ENCODE measurements at places on chromosomes 5 and 9.
A peak's percentile ranks its signal among the peaks of the same experiment; 100 is the strongest.

GRCh38 chr5:68285075-68285840 lies 69.7 kb downstream of the PIK3R1 start:
- no peak for DNase-seq

DNA sequence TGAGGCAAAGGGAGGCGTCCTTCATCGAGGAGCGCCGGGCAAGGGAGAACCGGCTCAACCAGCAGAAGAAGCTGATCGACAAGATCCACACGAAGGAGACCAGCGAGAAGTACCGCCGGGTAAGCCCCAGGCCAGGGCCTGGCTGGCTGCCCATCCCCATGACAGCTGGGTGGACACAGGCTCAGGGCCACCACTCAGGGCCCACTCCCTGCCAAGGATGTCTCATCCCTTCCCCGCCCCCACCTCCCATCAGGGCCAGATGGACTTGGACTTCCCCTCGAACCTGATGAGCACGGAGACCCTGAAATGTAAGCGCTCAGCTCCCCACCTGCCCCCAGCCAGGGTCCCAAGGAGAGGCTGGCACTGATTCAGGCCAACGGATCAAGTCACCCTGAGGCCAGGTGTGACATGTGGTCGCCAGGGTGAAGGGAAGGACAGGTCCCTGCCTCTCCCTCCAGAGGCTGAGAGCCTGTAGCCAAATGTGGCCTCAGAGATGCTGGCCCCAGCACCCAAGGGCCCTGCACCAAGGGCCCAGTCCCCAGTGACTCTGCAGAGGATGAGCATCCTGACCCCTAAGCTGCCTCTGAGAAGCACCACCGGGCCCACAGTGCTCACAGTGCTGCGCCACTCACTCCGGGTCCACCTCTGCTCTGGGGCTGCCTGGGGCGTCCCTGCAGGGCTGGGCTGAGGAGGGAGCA lies 3.1 kb upstream of the RABL6 start:
- no peak for DNase-seq

DNA sequence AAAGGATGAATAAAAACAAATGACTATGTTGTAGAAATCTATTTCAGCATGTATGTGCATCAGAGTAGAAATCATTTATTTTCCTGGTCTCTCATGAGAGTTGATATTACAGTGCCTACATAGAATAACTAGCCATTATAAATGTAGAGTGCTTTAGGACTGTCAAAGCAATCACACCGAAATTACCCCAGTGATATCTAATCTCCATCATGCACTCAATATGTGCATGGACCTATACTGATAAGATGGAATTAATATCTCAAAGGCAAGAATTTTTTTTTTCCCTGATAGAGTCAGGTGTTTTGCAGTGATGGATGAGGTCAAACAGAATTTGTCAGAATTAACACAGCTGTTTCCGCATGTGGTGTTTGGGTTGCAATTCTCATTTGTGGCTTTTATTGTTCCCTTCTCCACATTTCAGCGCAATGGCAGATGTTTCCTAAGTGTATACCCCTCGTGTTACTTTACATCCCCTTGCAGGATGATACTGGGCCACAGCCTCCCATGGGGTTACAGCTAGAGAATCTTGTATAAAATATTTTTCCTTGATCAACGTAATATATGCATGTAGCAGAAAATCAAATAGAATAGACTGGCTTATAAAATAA lies 298.8 kb downstream of the RASEF start:
- no peak for DNase-seq

DNA sequence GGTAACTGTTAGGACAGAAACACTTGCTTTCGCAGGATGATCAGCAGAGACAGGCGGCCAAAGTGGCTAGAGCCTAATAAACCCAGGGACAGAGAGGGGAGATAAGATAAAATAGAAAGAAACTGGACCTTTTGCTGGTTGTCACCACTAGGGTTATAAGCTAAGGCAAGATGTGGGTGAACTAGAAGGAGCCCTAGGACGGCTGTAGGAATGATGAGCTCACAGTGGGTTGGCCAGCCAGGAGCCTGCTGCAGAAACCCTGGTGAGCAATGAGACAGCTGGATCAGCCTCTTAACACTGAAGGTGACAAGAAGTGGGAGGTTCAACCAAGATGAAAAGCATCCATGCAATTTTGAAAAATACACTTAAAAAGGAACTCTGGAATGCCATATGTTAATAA lies 13.5 kb downstream of the CTNND2 start:
- DNase-seq: no peak

DNA sequence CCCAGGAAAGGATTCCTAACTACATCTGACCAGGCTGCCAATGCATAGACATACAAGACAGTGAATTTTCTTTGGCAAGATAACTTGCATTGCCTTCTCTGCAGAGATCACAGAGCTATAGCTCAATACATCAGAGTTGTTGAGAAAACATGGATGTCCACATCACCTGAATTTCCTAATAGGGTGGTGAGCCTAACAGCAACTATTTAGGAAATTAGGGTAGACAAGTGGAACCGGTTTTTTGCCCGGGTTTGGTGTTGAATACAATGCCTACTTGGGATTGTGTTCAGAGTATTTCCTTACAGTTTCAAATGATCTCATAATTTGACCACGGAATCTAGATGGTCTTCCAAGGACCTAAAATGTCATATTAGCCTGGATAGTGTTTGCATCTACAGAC lies 262.7 kb downstream of the KIF4B start:
- no peak for DNase-seq

DNA sequence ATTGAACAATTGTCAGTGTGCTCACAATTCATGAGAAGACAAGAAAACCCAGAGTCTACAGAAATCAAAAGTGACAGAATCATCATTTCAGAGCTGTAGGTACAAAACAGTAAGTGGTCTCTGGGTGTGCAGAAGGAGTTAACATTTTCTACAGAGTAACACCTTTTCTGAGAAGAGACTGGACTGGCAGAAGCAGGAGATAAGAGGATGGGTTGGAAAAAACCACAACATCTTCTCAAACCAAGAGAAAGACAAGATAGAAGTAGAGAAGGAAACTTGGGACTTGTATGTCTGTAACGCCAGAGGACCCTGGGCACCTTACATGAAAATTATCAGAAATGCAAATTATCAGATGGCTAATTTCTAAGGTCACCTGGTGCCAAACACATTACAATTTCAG lies 82.6 kb downstream of the ARL15 start:
- DNase-seq: no peak

- no peak for DNase-seq
These were observed 347.9 kb downstream of the CDH9 start for GRCh38 chr5:26690511-26690910.

- DNase-seq: no peak
These were observed 20.3 kb downstream of the GEMIN5 start for GRCh38 chr5:154917757-154918156.

DNA sequence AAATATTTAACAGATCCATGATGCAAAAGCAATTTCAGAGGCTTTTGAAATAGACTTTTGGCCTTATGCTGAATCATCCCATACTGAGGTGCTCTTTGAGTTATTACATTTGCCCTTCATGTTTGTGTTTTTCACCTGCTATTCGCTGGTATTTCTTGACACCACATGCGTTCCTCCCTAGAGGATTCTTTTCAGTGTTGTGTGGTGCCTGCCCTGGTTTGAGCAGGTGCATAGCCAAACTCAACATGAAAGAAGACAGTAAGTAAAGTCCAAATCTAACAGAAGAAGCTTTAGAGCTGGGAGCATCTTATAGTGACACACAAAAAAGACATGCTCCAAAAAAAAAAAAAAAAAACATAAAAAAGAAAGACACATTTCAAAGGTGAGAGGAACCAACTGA lies 796.3 kb downstream of the SEMA5A start:
- DNase-seq: peak; percentile 28

DNA sequence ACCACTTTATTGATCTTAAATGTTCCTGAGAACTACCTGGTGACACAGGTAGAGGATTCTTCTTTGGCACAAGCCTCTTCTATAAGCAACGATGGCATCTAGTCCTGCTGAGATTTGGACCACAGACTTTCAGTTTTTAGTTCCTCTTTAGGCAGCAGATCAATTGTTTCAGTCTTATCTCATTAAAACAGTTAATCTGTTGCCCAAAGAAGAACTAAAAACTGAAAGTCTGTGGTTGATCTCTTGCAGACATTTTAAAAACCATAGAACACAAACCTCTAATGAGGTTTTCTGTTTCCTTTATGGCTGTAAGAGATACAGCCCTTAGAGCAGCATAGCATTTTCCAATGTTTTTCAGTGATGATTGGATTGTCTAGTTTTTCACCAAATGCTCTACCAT lies 480.9 kb downstream of the MTRR start:
- DNase-seq: no peak

DNA sequence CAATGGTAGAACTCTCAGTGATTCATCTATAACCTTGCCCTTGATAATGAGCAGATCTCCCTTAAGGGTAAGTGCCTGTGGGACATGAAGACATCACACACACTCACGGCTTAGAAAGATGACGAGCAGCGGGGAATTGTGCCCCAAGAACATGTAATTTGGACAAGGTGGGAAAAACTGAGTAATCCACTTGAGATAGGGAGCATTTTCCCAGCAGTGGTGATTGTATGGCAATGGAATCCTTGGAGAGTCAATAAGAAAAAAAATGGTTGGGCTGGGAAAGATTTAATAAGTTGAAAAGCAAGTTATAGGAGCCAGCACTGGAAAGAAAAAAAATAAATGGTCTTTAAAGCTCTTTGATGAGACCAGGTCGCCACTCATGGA lies 193.1 kb downstream of the GLIS3 start:
- no peak for DNase-seq

DNA sequence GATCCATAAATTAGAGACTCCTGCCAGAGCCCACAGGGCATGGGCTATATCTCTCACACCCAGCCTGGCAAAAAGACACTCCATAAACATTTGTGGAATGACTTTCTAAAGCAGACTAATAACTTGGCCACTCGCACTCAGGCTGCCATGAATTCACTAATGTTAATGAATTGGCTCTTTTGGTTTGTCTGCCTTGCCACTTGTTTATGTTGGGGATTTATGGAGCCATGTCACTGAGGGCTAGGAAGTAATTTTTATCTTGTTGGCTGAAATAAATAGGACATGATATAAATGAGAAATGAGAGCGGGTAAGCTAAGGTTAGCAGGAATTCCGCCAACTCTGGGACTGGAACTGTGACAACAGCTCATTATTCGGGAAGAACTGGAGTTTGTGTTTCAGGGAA lies 55.2 kb downstream of the DROSHA start:
- DNase-seq: no peak

DNA sequence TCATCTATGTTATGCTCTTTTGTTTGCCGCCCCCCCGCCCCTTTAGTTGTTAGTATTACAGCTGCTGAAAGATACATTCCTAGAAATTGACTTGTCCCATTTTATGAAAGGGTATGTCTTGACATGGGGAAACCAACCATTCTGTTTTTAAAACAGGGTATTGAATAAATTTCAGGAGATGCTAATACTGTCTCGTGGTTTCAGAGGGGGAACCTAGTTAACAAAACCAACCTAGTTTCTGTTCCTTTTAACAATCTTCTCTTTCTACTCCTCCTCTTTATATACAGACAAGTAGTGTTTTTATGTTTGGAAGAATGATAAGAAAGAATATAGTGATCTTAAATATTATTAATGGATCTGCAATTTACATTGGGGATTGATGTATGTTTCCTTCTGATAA lies 3.5 kb downstream of the PIP5K1B start:
- DNase-seq: no peak

- no peak for DNase-seq
These were observed 16.2 kb downstream of the GPX3 start for GRCh38 chr5:151036556-151036955.

Data from choroid plexus epithelial cell (primary cell).